ENCODE measurements at places on chromosomes 3 and 15.

DNA sequence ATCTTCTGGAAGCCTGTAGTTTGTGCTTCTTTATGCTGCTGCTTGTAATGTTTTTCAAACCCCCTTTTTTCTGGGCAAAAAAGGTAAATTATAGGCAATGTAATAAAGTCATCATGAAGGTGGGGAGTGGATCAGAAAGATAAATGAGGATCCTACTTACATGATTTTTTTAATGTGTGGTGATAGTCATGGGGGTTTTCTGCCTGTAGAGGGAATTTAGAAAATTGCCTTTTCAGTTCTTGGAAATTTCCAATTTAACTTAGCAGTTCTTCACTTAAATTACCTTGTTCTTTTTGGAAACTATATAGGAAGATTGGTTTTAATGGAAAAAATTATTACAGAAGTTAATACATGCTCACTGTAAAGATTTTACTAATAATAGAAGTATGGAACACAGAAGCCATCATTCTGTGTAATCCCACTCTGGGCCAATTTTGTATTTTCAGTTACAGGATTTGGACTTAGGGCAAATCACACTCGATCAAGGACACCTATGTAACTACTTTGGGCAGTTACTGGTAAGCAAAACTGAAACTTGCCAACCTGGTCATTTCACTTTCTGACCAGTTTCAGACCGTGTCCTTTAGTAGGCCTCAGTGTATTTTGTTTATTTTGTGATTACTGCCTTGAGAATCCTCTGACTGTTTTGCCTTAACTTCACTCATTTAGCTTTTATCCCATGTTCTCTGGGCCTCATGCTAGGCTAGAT lies 10.5 kb upstream of the SCAANT1 start:
- no peak for DNase-seq

GRCh38 chr15:69973102-69973714 lies 124.5 kb downstream of the TLE3 start:
- DNase-seq = no peak

- DNase-seq = no peak
These were observed 329.8 kb upstream of the PDZRN3 start for GRCh38 chr3:73954506-73954905.

DNA sequence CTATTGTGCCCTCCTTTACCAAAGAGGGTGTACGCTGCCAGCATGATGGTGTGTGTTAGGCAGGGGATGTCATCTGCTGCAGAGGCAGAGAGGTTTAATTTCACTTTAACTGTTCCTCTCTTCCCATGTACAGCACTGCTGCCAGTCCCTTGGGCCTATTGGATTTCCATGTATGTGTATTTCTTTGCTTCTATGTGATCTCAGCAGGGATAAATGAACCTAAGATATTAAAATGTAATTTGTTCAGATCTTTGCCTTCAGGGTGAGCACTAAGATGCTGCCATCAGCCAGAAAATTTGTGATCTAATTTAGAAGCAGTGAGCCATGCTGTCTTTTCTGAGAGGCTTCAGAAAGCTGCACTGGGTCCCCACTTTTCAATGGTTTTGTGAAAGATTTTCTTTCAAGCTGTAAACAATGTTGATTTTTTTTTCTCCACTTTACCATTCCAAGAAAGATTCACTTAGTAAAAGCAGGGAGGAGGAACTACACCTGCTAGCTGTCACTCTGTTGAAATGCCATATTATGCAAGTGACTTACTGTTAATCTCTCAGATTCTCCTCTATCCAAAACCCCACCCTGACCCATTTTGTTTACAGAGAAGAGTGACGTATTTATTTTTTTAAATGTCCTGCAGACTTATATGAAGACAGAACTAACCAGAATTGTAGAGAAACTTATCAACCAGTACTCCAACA lies 261.9 kb downstream of the TBL1XR1 start:
- no peak for DNase-seq

- no peak for DNase-seq
These were observed 1.1 kb upstream of the UBE2E1 start for GRCh38 chr3:23804441-23805209.

- no peak for DNase-seq
These were observed 28.6 kb upstream of the VEPH1 start for GRCh38 chr3:157531771-157532170.

DNA sequence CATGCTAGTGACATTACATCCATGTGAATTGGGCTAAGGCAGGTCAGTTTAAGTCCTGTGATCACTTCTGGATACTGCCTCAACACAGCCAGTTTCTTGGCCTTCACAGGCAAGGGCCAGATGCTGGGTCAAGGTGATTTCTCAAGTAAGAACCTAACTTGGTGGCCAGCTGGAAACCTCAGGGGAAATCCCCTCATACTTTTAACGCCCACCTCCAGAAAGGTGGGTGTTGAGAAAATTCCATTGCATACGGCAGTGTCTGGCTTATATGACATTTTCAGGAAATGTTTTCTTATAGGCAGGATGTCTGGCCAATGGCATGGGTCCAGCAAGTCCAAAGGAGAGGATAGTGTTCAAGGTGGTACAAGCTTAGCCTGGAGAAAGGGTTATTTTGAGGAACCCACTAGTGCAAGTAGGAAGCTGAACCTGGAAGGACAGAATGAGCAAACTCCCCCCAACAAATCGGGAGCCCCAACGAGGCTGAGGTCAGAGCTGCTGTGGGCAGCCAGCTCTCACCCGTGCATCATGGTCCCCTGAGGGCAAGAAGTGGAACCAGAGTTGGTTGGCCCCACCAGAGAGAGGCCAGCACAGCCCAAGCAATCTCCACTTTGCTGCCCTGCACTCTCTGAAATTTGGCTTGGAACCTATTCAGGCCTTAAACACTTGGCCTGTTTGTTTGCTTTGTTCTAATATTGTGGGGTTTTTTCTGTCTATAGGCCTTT lies 135.4 kb downstream of the PDE8A start:
- no peak for DNase-seq

DNA sequence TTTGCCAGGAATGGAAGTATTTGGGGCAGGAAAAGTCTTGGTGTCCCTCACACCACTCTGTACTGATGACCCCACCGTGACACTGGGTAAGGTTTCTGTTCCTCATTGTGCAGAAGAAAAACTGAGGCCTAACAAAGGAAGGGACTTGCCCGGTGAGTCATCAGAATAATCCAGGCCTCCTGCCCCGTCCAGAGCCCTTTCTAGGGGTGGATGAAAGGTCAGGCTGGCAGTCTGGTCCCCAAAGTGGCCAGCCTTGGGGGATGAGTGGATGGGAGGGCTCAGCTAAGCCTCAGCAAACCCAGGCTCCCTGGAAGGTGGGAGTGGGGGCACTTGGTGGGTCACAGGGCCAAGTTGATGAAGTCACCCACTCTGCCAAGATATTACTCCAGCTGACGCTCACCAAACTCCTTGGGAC lies 2.3 kb upstream of the DNAH1 start:
- DNase-seq = no peak

GRCh38 chr15:87609894-87610293 lies 646.6 kb downstream of the NTRK3 start:
- DNase-seq = no peak

- no peak for DNase-seq
These were observed 2.7 kb downstream of the EOMES start for GRCh38 chr3:27719314-27720003.

DNA sequence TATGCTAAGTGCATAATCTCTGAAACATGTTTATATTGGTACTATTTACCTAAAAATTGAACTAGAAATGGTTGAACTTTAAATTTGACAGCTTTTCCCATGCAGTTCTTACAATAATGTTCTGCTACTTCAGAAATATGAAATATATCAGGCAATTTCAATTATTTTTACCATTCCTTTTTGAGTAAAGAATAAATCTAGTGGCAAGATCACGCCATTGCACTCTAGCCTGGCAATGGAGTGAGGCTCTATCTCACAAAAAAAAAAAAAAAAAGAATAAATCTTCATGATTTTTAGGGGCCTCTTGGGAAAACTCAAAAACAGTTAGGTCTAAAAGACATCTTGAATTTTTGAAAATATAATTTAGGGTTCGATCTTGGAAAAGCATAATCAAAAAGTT lies 10.6 kb upstream of the DNAAF4 start:
- DNase-seq = no peak

- DNase-seq = no peak
These were observed 12.7 kb upstream of the LMCD1 start for GRCh38 chr3:8488877-8489276.

GRCh38 chr3:125442506-125442905 lies 67.4 kb upstream of the ZNF148 start:
- DNase-seq = no peak

- no peak for DNase-seq
These were observed 61.2 kb downstream of the HERC1 start for GRCh38 chr15:63772520-63772919.

DNA sequence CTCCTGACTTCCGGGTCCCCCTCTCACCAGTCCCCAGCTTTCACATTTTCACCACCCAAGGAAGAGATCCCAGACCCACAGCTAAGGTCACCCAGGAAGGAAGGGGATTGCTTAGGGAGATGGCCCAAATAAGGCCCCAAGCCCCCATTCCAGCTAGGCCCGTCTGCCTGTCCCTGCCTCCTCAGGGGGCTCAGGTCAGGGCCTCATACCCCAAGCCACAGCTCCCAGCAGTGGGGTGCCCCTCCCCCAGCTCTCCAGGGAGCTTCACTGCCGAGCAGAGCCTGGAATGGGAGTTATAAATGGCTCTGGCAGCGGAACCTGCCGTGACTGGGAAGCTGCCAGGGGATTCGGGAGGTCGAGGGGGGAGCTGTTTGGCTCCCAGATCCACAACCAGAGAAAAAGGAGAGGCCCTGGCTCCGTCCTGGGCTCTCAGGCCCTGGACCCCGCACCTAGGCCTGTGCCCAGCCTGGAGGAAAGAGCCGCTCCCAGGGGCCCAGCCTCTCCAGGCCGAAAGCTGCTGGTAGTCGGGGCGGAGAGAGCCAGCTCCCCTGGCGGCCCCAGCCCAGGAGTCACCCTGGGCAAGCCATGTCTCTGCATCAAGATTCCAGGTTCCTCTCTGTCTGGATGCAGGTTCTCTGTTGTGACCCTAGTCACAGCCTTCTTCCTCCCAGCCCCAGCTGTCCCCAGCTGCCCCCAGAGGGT lies 550 bp downstream of the CCDC9B start:
- DNase-seq = no peak

DNA sequence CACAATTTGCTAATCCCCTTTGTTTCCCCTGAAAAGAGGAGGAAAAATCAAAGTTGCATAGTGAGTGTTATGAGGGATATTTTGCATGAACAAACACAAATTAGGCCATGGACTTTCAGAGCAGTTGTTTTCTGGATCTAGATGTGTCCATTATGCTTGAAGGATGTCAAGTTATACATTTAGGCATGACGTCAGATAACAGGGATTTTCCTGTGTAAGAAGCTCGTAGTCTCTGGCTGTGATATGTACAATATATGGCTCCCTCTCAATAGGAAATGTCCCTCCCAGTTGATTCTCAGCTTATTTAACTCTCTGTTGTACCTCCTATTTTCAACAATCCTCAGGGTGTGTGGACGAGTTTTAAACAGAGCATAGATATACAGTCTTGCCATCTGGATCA lies 171.0 kb downstream of the RBMS3 start:
- DNase-seq = no peak

- DNase-seq = no peak
These were observed 174.7 kb downstream of the CD47 start for GRCh38 chr3:107916171-107916570.

- no peak for DNase-seq
These were observed 52.6 kb downstream of the MECOM start for GRCh38 chr3:169610888-169611291.

- no peak for DNase-seq
These were observed 114.1 kb upstream of the DNAJC19 start for GRCh38 chr3:181103605-181104004.

DNA sequence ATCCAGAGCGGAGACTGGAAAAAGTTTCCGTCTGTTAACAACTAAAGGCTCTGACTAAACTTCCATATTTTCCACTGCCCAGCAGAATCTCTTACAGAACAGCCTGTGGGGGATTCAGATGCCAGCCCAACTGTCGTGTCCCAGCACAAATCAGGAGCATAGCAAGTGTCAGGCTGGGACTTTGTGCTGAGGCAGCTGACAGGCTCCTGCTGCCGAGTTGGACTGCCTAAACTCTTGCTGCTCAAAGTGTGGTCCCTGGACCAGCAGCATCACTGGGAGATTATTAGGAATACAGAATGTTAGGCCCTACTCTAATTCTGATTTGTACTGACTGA lies 31.2 kb upstream of the CMTM7 start:
- no peak for DNase-seq

DNA sequence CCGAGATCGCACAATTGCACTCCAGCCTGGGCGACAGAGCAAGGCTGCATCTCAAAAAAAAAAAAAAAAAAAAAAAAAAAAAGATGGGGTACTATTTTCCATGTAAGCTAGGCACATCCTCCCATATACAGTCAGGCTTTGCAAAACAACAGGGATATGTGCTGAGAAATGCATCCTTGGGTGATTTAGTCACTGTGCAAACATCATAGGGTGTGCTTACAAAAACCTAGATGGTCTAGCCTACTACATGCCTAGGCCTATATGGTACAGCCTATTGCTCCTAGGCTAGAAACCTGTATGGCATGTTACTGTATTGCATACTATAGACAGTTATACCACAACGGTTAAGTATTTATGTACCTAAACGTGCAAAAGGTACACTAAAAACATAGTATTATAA lies 75.0 kb downstream of the TTBK2 start:
- DNase-seq = no peak

DNA sequence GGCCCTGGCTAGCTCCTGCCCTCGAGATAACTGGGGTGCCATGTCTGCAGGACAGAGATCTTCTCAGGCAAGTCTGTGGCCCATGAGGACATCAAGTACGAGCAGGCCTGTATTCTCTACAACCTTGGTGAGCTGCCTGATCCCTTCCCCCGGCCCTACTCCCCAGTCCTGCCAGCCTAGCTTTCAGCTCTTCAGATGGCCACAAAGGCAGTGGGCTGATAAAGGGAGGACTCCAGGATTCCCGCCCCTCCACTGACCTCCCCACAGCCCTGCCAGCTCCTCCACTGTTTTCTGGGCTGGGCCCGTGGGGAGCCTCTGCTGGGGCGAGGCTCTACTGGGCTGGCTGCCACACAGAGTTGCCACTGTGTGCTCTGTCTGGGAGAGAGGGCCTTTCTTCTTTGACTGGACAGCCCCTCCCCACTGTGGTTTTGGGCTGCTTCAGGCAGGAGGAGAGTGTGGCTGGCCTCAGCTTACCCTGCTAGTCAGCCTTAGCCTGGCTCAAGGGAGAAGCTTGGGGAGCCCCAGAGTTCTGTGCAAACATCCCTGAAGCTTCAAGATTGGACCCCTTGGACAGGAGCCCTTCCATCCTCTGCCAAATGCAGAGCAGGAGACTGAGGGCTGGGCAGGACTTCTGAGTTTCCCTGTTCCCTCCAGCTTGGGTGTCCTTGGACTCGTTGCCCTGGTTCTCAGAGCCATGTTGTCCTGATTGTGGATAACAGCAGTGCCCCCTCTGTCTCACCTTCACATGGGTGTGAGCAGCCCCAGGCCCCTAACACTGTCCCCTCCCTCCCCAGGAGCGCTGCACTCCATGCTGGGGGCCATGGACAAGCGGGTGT lies 24.4 kb downstream of the PTPN23 start:
- DNase-seq = no peak

GRCh38 chr3:188202358-188203138 lies 48.6 kb downstream of the LPP start:
- no peak for DNase-seq
